ENCODE measurements at places on chromosomes 3 and 15.

DNA sequence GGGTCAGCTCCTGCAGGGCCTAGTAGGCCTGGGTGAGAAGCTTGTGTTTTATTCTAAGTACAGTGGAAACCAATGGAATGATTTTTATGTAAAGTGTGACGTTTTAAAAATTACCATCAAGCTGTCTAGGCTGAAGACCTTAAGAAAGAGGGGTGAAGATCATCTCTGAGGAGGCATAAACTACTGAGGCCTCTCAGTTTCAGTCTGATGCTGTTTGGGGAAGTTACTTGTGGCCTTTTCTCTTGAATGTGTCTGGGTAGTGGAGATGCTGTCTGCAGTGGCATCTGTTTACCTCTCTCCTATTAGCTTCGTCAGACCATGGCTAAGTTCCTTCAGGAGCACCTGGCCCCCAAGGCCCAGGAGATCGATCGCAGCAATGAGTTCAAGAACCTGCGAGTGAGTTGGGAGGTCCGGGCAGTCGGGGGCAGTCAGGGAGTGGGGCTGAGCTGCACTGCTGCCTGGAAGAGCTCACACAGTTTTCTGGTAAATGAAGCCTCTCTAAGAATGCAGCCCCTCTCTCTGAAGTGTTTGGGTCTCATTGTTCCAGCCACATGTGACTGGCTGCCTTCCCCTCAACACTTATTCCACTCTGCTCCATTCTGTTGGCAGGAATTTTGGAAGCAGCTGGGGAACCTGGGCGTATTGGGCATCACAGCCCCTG is 1.9 kb downstream of the IVD start:
- no peak for DNase-seq

DNA sequence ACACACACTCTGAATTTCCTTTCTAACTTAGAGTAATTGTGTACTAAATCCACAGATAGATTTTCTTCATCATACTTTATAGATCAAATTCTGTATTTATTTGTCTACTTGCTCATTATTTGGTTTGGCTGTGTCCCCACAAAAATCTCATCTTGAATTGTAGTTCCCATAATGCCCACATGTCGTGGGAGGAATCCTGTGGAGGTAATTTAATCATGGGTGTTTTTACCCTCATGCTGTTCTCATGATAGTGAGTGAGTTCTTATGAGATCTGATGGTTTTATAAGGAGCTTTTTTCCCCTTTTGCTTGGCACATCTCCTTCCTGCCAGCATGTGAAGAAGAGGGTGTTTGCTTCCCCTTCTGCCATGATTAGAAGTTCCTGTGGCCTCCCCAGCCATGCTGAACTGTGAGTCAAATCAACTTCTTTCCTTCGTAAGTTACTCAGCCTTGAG is 198.3 kb upstream of the TGFBR2 start:
- DNase-seq, result peak; percentile 12

- DNase-seq, result peak; percentile 50
Observed at GRCh38 chr15:58438956-58439355, 7.2 kb downstream of the LIPC start.

- no peak for DNase-seq
Observed at GRCh38 chr3:149662240-149662887, 4.5 kb upstream of the WWTR1 start.

GRCh38 chr3:52005571-52005986 is 9.9 kb upstream of the RPL29 start:
- DNase-seq, result peak; percentile 68

- DNase-seq, result peak; percentile 45
Observed at GRCh38 chr15:37764733-37765191, 169.7 kb upstream of the TMCO5A start.

DNA sequence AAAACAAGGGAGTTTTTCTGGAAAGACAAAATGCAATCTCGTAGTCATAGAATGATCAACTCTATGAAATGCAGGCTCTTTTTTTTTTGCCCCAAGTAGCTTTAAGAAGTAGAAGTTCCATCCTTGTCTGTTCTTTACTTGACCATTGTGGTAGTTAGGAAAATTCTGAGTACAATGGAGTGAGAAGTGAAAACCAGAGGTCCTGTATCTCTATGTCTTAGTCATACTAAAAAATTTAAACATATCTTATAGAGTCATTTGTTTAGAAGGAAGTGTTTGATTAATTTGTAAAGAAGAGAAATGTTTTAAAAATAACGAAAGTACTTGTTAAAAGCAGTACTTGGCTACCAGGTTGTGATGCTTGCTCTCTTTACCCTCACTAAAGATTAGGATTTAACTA is 52.4 kb downstream of the PRKCI start:
- DNase-seq, result no peak

DNA sequence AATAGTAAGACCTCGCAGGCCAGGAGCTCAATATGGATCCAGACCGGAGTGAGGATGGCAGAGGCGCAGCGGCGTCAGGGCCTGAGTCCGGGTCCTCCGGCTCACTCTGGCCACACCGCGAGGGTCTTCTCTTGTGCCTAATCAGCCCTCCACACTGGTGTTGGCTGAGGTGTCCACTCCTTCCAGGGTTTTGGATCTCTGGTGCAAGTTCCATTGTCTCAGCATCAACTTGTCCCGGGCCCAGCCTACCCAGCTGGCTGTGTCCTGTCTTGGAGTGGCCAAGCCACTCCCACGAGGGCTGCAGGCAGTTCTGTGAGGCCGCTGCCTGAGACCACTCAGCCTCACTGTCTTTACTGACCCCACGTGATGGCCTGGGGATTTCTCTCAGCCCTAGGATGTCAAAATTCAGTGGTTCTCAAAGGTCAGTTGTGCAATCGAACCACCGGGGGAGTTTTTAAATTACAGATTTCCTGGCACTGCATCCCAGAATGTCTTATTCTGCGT is 12.6 kb upstream of the GOLGA6L7 start:
- DNase-seq, result no peak

DNA sequence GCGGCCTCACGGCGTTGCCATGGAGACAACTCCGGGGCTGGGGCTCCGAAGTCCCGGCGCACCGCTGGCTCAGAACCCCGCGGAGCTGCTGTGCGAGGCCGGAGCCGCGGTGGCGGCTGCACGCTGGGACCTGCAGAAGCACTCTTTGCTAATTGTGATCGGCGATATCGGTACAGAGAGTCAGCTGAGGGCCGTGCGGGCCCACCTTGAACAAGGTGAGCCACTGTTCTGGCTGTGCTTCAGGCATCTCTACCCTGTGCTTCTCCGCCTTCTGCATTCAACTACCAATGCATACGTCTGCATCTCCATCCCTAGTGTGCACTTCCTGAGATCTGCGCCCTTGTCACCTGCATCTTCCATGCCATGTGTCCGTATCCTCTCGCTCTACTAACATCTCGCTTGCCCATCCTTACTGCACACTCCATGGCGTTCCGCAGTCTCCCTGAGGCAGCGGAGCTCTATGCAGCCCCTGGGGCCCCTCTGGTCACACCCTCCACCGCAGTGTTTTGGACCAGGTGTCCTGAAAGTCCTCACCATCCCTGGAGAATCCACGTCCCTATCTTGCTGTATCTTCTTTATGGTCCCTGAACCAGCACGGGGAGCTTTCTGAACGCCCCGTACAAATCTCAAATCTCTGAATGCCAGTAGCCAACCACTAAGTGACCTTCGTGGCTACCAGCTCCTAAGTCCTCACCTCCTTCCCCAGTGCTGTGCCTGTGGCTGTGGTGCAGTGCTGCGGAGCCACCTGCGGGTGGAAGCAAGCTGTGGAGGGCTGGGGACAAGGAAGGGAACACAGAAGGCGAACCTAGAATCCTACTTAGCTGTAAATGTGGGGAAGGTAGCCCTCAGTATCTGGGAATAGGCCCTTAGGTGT is 6.2 kb upstream of the MAP1A start:
- peak; percentile 80 for DNase-seq

DNA sequence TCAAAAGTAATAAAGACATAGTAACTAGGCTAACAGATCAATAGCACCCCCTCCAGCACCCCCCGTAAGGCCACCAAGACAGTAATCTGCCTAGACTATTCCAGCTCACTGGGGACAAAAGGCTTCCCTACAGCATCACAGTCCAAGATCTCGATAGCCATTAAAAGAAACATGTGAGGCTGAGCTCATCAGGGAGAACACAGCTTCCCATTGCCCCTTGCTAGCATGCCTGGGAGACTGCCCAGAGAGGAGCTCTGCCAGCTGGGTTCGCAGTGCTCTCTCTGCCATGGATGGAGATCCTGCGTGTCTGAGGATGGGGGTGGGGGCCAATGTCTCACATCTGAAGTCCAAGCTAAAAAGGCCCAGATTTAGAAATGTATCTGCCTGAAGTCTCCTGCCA is 17.8 kb downstream of the LRIG1 start:
- no peak for DNase-seq

GRCh38 chr15:58875343-58875742 is 58.1 kb downstream of the SLTM start:
- DNase-seq, result no peak

DNA sequence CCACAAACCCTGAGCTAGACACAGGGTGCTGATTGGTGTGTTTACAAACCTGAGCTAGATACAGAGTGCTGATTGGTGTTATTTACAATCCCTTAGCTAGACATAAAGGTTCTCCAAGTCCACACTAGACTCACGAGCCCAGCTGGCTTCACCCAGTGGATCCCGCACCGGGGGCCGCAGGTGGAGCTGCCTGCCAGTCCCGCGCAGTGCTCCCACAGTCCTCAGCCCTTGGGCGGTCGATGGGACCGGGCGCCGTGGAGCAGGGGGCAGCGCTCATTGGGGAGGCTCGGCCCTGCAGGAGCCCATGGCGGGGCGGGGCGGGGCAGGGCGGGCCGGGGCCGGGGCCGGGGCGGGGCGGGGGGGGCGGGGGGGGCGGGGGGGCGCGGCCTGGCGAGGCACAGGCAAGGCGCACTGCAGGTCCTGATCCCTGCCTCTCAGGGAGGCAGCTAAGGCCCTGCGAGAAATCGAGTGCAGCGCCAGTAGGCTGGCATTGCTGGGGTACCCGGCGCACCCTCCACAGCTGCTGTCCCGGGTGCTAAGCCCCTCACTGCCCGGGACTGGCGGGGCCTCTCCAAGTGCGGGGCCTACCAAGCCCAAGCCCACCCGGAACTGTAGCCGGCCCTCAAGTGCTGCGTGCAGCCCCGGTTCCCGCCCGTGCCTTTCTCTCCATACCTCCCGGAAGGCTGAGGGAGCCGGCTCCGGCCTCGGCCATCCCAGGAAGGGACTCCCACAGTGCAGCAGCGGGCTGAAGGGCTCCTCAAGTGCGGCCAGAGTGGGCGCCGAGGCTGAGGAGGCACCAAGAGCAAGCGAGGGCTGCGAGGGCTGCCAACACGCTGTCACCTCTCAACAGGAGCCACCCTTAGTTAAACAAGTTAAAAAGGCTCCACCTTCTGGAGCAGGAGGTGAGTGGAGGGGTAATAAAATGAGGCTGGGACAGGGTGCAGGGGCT is 9.8 kb upstream of the TMEM40 start:
- no peak for DNase-seq

DNA sequence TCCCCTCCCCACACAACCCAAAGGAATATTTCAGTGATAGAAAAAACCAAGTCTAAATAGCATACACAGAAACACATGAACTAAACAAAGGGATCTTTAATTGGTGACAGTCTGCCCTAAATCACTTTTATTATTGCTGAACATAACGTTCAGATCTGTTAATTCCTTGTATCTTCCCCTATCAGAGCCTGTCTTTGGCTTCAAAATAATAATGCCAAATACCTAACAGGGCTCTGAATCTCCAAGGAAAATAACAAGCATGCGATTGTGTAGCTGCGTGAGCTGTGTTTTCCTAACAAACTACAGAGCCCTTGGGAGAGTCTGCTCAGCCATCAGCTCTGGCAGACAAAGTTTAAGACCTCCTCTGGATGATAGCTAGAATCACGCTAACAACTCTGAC is 1010.1 kb downstream of the ROBO1 start:
- no peak for DNase-seq

- DNase-seq, result peak; percentile 96
Observed at GRCh38 chr3:107522510-107523288, at the start of gene BBX. BBX (plus strand) TSS chr3:107522962; CDS start chr3:107710461, 187,499 bp downstream.

DNA sequence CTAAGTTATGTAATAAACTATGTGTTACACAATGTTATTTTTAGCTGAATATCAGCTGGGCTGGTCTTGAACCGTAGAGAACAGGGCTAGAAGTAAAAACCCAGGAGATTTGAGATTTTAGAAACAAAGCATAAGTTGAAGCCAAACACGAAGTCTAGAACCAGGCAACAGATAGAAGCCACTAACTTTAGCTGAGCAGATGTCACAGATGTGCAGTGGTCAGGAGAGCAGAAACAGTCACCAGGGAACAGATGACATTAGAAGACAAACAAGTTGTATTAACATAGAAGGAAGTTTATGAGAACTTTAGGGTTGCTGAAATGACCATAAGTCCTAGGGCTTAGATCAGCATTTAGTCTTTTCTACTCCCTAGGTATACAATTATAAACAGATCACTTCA is 731.0 kb downstream of the ZNF385D start:
- no peak for DNase-seq

DNA sequence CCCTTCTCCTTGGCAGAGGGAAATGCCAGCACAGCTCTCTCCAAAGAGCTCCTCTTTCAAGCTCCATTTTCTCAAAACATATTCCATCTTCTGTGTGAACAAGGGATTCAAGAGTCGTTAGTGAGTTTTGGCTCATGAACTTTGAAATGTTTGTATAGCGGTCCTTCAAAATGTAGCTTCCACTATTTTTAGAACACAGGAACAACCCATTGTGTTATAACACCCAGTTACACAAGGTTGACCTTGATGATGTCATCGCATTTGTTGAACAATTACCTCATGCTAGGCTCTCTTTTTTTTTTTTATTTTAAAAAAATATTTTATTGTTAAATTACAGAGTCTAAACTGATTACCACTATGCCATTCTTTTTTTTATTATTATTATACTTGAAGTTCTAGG is 251.7 kb downstream of the THSD4 start:
- DNase-seq, result no peak

DNA sequence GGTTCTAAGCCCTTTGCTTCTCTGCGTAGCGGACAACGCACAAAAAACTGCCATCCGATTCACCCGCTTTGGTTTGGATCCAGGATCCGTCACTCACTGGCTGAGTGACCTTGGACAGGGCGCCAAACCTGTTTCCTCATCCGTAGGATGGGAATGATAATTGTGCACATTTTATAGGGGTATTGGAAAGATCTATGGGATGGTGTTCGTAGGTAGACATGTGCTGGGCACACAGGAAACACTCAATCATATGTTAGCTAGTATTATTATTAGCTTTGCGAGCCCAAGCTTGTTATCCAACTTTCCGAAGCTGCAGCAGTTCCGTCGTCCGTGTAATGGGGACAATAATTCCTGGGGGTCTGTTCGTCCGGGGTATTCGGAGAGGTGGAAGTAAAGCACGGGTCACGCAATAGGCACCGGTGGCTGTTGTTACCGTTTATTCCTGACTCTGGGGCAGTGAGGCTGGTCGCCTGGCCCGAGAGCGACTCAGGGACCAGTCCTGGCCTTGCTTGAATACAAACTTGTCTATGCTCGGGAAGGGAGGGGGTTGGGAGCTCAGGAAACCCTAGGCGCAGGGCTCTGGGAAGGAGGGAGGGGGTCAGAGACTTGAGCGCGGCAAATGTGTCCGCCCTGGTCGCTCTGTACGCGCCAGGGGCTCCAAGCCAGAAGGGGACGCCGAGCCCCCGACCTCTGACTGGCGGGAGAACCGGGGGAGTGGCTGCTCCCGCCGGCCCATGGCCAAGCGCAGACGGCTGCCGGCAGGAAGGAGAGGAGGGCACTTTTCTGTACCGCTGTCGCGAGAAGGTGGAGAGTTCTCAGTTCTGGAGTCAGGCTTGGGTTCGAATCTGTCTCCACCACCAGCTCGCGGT is 1.3 kb downstream of the SPSB4 start:
- DNase-seq, result peak; percentile 75

Data from SK-N-DZ (cell line).